ENCODE measurements at places on chromosomes 12 and 14. TPM values are rescaled to one million over a fixed set of nuclear protein-coding genes. Genes with fewer than 3 reads are reported as not detected.

USP15 gene
- 61.4 TPM for total RNA-seq

ACVR1B gene
- total RNA-seq, result 20.1 TPM

OAS2 gene
- 5.0 TPM for total RNA-seq

KCNH3 gene
- 0.29 TPM for total RNA-seq

All from placental pericyte (primary cell).